ENCODE measurements at places on chromosomes 12 and 14. TPM values are rescaled to one million over a fixed set of nuclear protein-coding genes. Genes with fewer than 3 reads are reported as not detected.

JPH4 gene
- not detected for total RNA-seq

AICDA gene
- total RNA-seq, result not detected

DDHD1 gene
- total RNA-seq, result 41.9 TPM

PPHLN1 gene
- 62.5 TPM for total RNA-seq

POLE2 gene
- 14.2 TPM for total RNA-seq

C1QL4 gene
- total RNA-seq, result not detected

SCN8A gene
- 23.5 TPM for total RNA-seq

FOXN4 gene
- total RNA-seq, result not detected

RGS6 gene
- total RNA-seq, result not detected

FRS2 gene
- total RNA-seq, result 57.3 TPM

MYF5 gene
- not detected for total RNA-seq

Measured in fibroblast of villous mesenchyme (primary cell).